Amygdala (tissue), 56 donors: ENCODE measurements at places on chromosomes 4 and X.

GRCh38 chrX:111336141-111336540, 65.9 kb upstream of the CAPN6 start:
- DNase-seq = no peak

DNA sequence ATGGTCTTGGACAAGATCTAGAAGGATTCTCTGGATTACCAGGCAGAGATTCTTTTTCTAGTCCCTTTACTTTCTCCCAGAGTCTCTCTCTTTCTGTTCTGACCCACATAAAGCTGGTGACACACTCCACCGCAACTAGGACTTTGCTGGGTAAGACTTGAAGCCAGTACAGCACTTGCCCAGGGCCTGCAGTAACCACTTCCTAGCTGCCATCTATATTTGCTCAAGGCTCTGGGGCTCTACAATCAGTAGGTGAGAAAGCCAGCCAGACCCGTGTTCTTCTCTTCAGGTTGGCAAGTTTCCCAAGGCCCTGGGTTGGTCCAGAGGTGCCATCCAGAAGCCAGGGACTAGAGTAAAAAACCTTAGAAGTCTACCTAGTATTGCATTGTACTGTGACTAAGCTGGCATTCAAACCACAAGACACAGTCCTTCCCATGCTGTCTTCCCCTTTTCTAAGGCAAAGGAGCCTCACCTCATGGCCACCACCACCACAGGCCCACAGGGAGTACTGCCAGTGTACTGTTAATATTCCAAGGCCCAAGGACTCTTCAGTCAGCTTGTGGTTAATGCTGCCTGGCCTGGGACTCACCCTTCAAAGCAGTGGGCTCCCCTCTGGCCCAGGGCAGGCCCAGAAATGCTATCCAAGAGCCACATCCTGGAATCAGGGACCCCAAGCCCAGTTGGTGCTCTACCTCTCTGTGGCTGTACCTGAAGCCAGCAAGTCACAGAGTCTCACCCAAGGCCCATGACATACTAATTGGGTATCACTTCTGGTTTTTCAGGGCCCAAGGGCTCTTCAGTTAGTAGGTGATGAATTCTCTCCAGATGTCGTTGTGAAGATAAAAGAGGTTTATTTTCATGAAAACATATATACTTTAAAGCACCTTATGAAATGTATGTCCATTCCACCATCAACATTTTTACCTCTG, 54.7 kb downstream of the CD38 start:
- no peak for DNase-seq

DNA sequence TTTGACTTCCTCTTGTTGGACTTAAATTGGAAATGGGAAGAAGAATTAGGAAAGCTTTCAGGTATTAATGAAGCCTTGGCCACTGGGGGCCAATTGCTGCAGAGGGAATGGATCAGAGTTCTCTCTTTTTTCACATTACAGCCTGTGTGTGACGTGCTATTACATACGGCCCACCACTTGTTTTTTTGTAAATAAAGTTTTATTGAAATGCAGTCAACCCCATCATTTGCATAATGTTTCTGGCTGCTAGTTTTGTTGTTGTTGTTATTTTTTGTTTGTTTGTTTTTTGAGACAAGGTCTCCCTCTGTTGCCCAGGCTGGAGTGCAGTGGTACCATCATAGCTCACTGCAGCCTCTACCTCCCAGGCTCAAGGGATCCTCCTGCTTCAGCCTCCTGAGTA, 98.4 kb downstream of the ASMT start:
- DNase-seq = no peak

GRCh38 chr4:36392916-36393315, 111.5 kb downstream of the DTHD1 start:
- no peak for DNase-seq

DNA sequence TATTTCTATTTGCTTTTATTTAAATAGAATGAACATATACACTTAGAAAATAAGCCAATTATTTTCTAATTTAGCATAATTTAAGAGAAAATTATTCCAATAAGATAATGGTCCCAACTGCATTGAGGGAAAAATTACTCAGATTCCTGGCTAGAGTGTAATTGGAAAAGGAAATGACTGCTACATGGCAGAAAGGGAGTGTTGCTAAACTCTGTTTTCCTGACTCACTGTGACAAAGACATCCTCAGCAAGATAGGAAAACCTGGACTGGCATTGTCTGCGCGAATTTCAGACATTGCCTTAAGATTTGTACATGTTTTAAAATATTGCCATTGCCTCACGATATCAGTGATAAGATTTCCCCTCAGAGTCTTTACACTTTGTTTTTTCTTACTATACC, 8.2 kb downstream of the TNIP3 start:
- DNase-seq = no peak

DNA sequence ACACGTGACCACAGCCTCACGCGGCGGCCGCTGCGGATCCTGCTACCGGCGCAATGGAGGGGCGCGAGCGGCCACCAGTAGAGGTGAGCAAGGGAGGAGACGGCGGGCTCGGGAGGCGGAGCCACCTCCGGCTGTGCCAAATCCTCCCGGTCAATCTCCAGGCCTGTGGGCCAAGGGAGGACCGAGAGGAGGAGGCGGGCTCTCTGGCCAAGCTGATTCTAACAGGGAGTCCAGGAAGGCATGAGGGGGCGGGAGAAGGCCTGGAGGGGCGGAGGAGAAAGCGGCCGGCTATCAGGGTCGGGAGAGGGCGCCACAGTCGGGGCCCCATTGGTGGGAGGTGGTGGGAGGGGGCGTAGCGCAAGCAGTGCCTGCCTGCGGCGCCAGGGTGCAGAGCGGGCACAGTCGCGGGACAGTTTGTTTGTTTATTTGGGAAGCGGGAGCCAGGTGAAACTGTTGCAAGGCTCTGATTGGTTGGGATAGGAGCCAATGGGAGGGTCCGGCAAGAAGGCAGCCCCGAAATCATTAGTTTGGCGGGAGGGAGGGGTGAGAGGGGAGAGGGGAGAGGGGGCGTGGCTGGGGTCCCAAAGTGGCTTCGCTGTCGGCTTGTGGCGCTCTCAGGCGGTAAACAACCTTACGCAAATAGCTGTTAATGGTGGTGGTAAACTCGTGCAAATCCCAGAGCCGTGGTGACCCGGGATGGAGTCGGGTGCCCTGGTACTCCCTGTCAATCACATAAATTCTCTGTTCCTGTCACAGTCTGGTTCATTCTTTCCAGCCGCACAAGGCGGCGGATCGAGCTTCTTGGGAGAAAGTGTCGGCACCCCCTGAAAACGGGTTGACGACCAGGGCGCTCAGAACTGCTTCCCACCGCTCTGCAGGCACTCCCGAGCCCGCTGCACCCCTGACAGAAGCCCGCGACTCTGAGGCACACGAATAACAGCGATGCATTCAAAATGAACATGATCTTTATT, at the start of gene IRS4:
TSS of gene IRS4 (minus strand) at position 55 of the 971 bp plus-strand sequence.
- DNase-seq = no peak

- DNase-seq = no peak
Measured at GRCh38 chr4:139630991-139631390, 34.6 kb upstream of the MGST2 start.

DNA sequence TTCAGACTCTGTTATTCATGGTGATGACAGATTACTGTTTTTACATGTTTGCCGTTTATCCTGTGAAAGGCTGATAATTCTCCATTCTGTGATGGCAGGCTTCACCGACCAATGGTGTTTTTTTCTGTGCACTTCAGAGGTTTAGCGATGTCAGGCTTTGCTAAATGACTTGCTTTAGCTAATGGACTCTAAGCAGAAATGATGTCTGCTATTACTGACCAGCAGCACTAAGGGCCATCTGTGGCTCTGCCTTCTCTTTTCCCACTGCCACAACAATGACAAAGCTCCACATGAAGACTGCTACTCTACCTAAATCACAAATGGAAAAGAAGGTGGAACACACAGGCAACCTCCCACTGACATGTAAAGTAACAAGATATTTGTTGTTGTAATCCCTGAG, 68.4 kb upstream of the ALB start:
- DNase-seq = no peak

DNA sequence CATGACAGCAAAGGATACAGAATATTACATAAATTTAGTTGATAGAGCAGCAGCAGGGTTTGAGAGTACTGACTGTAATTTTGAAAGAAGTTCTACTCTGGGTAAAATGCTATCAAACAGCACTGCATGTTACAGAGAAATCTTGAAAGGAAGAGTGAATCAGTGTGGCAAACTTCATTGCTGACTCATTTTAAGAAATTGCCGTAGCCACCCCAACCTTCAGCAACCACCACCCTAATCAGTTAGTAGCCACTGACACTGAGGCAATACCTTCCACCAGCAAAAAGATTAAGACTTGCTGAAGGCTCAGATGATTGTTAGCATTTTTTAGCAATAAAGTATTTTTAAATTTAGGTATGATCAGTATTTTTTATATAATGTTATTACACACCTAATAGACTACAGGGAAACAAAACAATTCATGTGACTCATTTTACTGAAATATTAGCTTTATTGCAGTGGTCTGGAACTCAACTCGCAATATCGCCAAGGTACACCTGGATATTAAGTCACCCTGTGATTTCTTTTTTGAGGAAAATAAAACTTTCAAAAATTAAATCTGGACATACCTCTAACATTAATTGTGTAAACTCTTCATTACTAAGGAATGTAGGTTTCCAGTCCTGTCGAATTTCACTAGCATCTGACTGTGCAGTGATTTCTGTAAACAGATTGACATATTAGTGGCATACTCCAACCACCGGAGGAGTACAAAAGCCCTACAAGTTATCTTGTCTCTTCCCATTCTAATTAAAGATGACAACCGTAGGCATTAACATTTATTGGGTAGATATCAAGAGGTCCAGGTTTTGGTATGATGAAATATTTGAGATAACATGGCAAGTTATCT, 71.1 kb downstream of the CLOCK start:
- DNase-seq = no peak

GRCh38 chrX:42565739-42566138, 212.2 kb downstream of the PPP1R2C start:
- DNase-seq = no peak

DNA sequence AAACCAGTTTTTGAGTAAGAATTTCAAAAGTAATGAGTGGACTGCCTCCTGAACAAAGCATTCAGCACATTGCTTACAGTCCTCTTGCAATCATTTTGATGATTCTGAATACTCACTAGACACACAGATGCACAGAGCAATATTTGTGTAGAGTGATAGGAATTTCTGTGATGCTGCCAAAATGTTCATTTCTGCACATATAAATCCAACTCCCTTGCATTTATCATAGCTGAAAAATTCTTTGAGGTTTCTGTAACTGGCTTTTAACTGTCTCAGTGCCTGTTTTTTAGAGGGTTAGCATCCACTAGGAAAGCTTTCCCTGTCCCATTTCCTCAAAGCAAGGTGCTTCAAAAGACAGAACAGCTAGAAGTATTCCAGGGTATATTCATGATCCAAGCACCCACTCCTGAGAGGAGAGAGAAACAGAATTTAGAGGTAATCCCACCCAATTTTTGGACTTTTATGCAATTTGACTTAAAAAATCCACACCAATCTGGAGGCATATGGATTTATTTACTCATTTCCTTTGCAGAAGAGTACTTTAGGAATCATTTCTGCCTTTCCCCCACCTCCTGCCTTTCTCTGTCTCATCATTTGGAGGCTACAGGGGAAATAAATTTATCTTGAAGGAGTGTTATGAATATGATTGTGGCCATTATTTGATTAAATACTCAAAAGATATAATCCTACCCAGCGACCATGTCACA, 234.5 kb upstream of the SLIT2 start:
- no peak for DNase-seq

DNA sequence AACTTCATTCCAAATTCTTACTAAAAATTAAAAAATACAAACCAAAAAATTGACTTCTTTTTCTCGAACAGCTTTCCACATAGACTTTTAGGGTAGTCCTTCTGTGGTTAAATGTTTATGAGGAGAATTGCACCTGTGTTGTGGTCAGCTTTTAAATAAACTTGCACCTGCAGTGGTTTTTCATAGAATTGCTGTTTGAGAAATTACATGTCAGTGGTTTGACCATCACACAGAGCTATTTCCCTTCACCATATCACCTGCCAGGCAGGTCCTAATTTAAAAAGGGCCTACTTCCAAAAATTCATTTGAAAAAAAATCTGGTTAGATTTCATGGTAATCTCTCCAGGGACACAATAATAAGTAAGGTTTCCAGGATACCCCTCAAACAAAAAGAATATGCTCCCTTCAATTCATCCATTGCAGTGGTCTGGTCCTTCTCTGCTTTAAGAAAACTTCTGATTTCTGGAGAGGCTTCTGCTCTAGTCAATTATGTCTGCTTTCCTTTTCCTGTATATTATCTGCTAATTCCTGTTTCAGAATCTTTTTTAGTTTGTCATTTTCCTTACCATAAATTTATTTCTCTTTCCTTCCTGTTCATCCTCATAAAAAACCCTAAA, 9.8 kb upstream of the UTP3 start:
- DNase-seq = no peak

DNA sequence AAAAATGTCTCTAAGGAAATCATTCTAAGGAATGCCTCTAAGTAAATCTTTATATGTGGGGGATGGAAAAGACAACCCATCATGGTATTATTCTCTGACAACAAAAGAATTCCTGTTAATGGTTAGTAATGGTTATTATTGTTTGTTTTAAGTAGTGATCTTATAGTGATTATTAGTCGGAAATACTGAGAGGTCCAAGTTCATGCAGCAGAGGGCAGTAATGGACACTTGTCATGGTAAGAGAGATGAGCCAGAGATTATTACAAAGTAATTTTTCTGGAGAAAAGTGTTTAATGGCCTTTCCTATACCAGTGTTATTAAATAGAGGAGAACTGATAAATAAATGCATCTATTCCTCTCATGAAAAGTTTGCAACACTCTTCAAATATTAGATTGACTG, 8.1 kb upstream of the DKK2 start:
- DNase-seq = no peak

DNA sequence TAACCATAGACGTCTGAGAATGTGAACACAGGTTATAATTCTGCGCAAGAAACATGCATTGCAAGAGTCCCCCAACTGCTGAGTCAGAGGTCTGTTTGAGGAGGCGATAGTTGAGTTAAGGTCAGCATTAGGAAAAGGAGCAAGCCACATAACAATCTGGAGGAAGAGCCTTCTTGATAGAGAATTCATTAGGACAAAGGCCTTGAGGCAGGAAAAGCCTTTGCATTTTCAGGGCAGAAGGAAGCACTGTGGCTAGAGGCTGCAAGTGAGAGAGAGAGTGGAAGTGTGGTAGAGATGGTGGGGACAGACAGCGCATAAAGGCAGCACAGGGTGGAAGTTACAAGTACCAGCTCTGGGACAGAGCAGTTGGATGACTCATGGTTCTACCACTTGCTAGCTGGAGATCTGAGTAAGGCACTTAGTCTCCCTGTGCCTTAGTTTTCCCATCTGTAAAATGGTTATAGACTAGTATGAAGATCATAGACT, 125.8 kb upstream of the LNX1 start:
- DNase-seq = no peak

GRCh38 chrX:119826399-119826959, 26.3 kb downstream of the UPF3B start:
- DNase-seq = no peak

- no peak for DNase-seq
Measured at GRCh38 chr4:37767019-37767418, 59.5 kb upstream of the PGM2 start.

DNA sequence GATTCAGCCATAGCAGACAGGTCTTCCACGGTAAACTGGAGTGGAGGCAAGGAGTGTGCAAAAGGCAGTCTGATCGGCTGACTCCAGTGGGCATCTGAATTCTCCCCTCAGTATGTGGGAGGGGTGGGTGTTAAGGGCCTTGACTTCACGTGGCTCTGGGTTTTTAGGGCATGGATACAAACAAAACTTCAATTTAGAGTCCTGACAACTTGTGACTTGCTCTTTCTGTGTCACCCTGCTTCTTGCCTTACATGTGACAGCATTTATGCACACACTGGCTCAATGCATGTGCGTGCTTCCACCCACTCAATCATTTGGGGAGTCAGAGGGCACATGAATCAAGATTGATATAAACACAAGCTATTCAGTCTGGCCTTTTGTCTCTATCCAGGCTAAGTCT, 17.5 kb downstream of the PLP1 start:
- DNase-seq = no peak
